NCI-H1417 (cell line): ENCODE measurements at places on chromosomes 13 and 19.

DNA sequence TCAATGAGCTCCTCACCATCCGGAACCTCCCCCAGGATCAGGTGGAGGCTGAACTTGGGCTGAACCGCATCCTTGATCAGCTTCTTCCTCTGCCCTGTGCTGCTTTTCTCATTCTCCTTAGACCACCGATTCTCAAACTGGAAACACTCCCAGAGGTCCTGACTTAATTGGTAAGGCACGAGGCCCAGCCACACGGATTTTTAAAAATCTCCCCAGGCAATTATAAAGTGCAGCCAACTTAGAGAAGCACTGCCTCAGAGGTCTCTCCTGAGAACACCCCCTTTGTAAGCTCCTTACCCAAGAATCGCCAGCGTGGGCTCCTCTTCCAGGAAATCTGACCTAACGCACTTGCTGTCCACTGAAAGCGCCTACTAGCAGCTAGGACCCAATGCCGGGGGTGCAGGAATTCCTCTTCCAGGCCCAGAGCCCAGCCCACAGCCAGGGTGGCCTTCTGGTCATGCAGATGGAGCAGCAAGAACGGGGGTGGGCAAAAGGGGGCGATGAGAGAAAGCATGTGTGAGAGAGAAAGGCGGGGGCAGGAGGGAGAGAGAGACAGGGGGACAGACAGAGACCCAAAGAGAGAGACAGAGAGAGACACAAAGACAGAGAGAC lies 66.9 kb upstream of the CACNA1A start:
- DNase-seq, result no peak

DNA sequence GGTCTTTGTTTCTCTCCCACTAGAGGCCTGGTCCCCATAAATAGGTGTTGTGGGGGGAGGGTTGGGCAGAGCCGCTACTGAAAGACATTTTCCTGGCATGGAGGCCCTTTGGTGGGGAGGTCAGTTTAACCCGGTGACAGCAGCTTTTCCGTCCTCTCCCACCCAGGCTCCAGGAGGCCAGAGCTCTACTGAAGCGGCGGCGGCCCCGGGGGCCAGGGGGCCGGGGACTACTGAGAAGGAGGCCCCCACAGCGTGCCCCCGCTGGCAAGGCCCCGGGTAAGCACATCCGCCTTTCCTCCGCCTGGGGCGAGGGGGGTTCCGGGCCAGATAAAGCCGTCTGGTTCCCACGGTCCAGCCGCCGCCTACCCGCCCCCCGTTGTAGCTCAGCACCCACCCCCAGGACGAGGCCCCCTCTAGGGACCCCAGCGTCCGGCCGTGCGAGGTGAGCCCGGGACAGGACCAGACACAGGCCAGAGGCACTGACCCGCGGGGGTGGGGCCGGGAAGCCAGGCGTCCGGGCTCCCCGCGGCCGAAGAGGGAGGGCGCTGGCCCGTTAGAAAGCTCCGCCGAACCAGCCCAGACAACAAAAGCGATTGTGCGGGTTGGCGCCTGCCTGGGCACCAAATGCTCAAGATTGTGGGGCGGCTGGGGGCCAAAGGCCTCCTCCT lies 1.1 kb upstream of the LTBP4 start:
- DNase-seq, result peak; percentile 15

DNA sequence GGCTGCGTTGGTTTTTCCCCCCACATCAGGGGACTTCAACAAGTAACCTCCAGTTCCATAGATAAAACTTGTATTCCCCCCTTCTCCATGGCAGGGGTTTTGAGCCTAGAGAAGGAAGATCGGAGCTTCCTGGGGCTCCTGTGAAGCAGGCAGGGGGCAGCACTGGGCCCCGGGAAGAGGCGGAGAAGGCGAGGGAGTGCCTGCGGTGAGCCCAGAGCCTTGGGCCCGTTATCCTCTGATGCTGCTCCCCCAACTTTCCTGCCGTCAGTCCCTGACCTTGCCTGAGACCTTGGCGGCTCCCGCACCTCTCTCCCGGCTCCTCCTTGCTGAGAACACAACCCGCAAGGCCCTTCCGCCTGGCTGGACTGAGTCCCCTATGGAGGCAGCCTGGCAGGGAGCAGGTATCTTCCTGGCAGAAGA lies 2.5 kb downstream of the LIPE start:
- no peak for DNase-seq

DNA sequence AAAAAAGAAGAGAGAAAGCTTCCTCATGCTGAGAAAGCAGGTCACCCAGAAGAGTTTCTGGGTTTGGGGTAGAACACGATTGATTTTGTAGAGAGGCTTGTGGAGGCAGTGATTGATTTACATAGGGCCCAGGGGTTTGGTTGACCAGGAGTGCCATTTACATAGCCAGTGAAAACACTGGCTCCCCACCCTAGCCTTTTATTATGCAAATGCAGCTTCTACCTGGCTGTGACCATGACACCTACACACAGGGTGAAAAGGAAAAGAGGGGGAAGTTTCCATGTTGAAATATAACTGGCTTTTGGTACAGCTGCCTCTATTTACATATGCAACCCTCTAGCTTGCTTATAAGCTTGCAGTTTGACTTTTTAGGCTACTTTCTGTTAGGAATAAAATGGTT lies 62.0 kb downstream of the ZNF100 start:
- no peak for DNase-seq

GRCh38 chr13:45479661-45480060 lies 14.9 kb downstream of the COG3 start:
- DNase-seq, result no peak

GRCh38 chr13:113152984-113153809 lies 5.3 kb upstream of the PROZ start:
- DNase-seq, result peak; percentile 67

DNA sequence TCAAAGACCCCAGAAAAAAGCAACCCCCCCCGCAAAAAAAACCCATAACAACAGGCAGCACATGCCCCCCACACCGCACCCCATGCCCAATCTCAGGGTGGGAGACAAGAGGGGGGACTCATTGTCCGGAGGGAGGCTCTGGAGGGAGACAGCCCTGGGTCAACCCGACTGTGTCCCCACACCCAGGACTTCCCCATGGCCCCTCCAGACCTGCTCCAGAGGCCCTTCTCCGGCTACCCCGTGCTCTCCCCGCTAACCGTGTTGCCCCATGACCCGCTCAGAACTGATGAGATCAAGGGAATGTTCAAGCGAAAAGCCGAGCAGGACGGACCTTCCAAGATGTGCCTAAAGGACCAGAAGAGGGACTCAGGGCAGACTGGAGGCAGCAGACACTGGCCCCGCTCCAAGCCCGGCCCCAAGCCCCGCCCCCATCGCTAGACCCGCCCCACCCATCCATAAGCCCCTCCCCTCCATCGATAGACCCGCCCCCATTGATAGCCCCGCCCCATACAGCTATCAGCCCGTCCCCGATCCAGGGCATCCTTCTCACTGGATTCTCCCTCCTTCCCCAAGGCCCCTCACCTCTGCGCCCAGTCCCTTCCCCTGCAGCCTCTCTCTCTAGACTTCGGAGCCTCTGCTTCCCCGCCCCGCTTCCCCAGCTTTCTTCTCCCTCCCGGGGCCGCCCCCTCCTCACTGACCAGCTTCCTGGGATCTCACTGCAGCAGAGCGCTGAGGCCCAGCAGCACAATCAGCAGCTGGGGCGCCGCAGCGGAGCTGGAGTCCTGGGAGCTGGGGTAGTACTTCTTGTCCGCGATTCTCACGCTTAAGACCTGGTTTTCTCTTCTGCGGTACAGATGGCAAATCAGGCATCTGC lies 2.2 kb downstream of the BST2 start:
- DNase-seq, result no peak

- DNase-seq, result no peak
Measured at GRCh38 chr19:16573925-16574324, 1.7 kb upstream of the SLC35E1 start.

- DNase-seq, result no peak
Measured at GRCh38 chr19:3357271-3357991, 9.0 kb upstream of the NFIC start.

DNA sequence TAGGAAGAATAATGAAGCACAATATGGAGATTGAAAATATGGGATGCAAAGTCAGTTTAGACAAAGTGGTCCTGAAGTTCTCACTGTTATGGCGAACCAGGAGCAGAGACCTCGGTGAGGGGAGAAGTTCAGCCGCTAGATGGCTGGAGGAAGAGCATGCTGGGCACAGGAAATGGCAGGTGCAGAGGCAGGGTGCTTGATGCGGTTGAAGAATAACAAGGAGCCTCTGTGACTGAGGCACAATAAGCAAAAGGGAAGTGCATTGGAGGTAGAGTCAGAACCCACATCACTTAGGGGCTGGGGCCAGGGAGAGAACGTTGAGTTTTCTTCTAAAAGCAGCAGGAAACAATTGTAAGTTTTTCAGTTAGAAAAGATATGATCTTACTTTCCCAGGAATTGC lies 1725.2 kb downstream of the EFNB2 start:
- DNase-seq, result no peak

GRCh38 chr13:51035978-51036377 lies 75.1 kb downstream of the C13orf42 start:
- DNase-seq, result peak; percentile 77

- no peak for DNase-seq
Measured at GRCh38 chr13:46039411-46040182, 12.9 kb downstream of the ZC3H13 start.

DNA sequence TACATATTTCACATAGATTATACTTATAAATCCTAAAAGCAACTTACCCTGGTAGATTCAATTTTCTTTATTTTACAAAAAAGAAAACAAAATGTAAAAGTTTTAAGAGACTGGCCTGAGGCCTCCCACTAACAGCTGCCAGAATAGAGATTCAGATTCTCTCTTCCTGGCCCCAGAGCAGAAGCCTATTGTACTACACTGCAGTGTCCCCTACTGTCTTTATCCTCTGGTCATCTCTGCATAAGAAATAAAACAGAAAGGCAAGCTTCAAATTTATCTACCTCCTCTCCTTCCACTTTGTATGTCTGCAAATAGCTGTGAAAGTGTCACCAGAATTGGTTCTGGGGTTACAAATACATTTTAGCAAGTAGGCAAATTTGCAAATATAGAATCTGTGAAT lies 1004.1 kb upstream of the PCDH9 start:
- no peak for DNase-seq

- DNase-seq, result peak; percentile 91
Measured at GRCh38 chr19:50358483-50359327, 6.7 kb downstream of the NAPSA start.

DNA sequence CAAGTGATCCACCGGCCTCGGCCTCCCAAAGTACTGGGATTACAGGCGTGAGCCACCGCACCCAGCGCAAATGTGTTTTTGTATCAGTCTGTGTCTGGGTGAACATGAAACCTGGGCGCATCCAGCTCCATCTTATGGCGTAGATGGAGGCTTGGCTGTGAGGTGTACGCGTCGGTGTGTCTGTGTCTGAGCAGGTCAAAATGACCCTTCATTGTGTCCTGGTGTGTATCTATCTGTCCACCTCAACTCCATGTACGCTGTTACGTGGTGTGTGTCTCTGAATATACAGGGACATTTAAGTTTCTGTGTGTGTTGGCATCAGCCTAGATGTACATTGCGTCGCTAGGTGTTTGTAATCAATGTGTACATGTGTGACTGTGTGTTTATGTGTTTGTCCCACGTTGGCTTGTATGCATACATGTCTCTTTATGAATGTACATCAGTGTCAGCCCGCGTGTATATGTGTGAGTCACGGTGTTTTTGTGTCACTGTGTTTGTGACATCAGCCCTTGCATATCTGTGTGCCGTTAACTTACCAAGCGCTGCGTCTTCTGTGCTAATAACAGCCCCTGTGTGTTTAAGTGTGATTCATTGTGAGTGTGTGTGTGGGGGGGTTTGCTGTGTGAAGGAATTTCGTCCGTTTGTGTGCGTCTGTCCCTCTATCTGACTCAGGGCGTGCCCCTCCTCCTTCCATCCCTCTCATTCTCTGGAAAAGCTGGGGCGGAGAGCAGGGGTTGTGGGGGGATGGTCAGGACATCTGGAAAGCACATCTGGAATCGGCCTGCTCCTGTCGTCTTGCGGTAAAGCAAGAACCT lies 6.4 kb downstream of the AXL start:
- DNase-seq, result no peak

DNA sequence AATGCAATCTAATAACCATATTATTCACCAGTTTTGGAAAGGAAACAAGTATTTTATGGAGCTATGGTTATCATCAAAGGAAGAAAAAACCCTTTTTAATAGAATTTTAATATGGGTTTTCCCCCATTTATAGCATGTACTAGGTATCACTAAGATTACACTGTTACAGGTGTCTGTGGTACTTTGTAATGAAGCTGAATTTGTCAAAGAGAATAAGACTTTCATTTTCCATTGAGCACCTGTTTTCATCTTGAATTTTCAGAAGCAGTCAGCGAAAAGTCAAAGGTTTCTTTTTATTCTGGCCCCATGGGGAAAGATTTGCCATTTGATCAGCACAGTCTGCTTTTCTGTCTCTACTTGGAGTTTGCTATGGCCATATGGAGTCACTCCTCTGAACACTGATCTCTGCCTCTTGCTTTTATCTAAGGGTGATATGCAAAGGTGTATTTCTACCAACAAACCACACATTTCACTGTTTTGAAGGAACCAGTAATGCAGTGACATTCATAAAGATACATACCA lies 590.0 kb downstream of the DCT start:
- DNase-seq, result no peak

GRCh38 chr13:110784704-110785103 lies 71.2 kb downstream of the ING1 start:
- DNase-seq, result no peak

GRCh38 chr13:114260814-114261213 lies 20.6 kb upstream of the UPF3A start:
- no peak for DNase-seq

GRCh38 chr19:1489463-1490310 lies 463 bp downstream of the PCSK4 start:
- DNase-seq, result no peak

GRCh38 chr13:45787346-45787745 lies 64.2 kb downstream of the SIAH3 start:
- no peak for DNase-seq

DNA sequence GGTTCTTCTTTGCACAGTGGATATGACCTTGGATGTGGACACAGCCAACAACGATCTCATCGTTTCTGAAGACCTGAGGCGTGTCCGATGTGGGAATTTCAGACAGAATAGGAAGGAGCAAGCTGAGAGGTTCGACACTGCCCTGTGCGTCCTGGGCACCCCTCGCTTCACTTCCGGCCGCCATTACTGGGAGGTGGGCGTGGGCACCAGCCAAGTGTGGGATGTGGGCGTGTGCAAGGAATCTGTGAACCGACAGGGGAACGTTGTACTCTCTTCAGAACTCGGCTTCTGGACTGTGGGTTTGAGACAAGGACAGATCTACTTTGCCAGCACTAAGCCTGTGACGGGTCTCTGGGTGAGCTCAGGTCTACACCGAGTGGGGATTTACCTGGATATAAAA lies 9.4 kb downstream of the RFPL4AL1 start:
- no peak for DNase-seq

DNA sequence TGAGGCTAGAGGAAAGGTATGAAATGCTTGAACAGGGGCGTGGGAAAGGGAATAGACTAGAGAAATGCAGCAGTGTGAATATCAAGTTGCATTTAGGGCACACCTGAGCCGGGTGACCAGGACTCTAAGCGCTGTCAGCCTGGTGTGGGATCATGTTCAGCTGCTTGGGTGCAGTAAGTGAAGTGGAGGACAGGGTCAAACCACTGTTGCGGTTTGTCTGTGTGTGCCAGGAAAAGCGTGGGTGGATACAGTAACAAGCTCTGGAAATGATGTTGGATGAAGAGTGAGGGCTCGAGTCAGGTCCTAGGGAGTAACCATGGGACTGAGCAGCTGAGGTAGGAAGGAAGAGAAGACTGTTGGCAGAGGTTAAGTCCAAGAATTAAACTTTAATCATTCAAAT lies 15.8 kb downstream of the DGKH start:
- peak; percentile 38 for DNase-seq
